Astrocyte (in vitro differentiated cells and primary cell): ENCODE measurements at places on chromosomes 13 and 19.

DNA sequence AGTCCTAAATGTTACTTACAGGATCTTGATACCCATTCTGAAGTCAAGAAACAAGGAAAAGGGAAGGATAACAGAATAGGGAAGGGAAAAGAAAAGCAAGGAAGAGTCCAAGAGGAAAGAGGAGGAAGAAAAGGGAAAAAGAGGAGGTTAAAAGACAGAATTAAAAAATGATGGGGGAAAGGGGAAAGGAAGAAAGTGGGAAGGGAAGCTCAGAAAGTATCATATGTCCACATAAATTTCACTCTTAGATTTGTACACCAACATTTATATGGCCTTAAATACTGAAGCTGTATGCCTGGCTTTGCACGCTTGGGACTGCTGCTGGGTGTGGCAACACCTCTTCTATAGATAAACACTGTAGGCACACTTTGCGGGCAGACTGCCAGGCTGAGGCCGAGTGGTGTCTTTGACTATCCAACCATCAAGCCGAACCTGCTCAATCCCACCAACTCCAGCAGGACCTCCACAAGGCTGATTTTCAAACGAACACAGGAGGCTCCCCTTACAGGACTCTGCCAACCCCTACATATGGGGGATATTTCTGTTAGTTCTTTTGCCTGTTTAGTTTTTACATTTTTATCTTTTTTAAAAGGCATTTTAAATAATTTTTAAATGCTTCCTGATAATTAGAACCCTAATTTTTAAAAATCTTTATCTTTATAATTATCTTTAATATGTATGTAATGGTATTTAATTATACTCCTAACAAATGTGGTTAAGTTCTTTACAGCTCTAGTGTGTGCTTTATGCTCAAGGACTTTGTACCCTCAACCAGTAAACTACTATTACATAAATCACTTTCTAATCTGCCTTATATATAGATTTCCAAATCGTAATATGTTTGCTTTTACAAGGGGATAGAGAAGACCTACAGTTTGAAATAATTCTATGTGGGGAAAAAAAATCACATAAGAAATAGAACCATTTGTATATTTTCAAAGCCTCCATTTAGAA is 154.2 kb downstream of the DIAPH3 start:
- no peak for DNase-seq
- H3K36me3 ChIP-seq, result no peaks in the 10 kb centered on the region
- no peaks in the 10 kb centered on the region for H3K4me1 ChIP-seq
- H3K4me3 ChIP-seq, result no peak overlapping the region
- H3K27ac ChIP-seq, result no peak overlapping the region
- no peaks in the 10 kb centered on the region for H3K27me3 ChIP-seq

- no peak overlapping the region for H3K4me3 ChIP-seq
- H3K36me3 ChIP-seq, result no peaks in the 10 kb centered on the region
- no peaks in the 10 kb centered on the region for H3K27me3 ChIP-seq
These were observed 2.2 kb upstream of the KLF5 start for GRCh38 chr13:73056565-73056962.

DNA sequence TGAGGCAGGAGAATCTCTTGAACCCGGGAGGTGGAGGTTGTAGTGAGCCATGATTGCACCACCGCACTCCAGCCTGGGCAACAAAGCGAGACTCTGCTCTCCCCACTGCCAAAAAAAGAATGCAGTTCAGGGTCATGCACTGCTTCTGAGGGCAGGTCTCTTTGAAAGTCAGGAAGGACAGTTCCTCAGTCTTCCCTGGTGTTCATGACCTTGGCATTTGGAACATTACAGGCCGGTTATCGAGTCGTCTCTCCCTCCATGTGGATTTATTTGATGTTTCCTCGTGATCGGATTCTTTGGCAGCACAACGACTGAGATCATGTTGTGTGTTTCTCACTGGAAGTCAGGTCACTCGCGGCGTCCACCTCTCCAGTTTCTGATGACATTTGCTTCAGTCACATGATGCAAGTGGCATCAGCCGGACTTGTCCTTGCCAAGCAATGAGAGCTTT is 17.2 kb downstream of the FGF21 start:
- no peaks in the 10 kb centered on the region for H3K36me3 ChIP-seq
- DNase-seq, result no peak

- no peak overlapping the region for H3K27ac ChIP-seq
- H3K4me1 ChIP-seq, result no peaks in the 10 kb centered on the region
- no peaks in the 10 kb centered on the region for H3K27me3 ChIP-seq
These were observed 27.1 kb downstream of the ZNF724 start for GRCh38 chr19:23222998-23223652.

DNA sequence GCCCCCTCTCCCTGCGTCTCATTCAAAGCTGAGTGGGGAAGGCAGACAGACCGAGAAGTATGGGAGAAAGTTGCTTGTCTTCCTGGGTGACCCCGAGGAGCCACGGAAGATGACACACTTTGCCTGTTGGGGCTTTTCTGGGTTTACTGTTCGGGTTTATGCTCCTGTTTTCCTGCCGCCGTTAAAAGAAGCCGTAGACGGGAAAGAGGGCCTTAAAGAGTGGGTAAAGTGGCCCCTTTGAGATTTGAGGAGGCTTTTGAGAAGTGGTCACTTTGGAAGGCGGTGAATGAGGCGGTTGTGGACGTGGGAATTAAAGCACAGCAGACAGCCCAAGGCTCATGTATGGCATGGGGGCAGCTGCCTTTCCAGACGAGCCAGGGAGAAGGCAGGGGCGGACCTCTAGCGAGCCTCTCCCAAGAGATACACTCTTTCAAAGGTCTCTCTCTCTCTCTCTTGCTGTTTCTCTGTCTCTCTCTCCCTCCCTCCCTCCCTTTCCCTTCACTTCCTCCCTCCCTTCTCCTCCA is 493 bp upstream of the LHFPL6 start:
- peaks cover 17% of the 10 kb centered on the region for H3K4me1 ChIP-seq
- H3K27me3 ChIP-seq, result no peaks in the 10 kb centered on the region
- peak overlapping the region; percentile 72 for H3K4me3 ChIP-seq
- no peaks in the 10 kb centered on the region for H3K36me3 ChIP-seq
- peak; percentile 21 for DNase-seq

GRCh38 chr19:33284756-33285155 is 17.6 kb downstream of the CEBPA start:
- DNase-seq, result no peak
- H3K36me3 ChIP-seq, result no peaks in the 10 kb centered on the region
- no peaks in the 10 kb centered on the region for H3K4me1 ChIP-seq
- H3K27me3 ChIP-seq, result peaks cover 12% of the 10 kb centered on the region
- H3K4me3 ChIP-seq, result no peak overlapping the region

GRCh38 chr19:33399745-33400681 is 26.5 kb downstream of the CEBPG start:
- DNase-seq, result no peak
- H3K4me3 ChIP-seq, result no peak overlapping the region
- no peak overlapping the region for H3K27ac ChIP-seq

DNA sequence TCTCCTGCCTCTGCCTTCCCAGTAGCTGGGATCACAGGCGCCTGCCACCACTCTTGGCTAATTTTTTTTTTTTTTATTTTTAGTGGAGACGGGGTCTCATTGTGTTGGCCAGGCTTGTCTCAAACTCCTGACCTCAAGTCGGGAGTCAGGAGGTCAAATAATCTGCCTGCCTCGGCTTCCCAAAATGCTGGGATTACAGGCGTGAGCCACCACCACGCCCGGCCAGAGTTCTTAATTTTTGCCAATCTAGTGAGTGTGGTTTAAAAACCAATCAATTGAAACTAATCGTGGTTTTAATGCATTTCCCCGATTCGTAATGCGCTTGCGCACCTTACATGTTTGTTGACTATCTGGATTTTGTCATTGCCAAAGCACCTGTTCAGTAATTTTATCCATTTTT is 37.0 kb downstream of the SKA3 start:
- peaks cover 13% of the 10 kb centered on the region for H3K36me3 ChIP-seq
- H3K4me1 ChIP-seq, result peaks cover 8% of the 10 kb centered on the region
- no peaks in the 10 kb centered on the region for H3K27me3 ChIP-seq
- no peak for DNase-seq
- peak overlapping the region; percentile 96 for H3K4me3 ChIP-seq

DNA sequence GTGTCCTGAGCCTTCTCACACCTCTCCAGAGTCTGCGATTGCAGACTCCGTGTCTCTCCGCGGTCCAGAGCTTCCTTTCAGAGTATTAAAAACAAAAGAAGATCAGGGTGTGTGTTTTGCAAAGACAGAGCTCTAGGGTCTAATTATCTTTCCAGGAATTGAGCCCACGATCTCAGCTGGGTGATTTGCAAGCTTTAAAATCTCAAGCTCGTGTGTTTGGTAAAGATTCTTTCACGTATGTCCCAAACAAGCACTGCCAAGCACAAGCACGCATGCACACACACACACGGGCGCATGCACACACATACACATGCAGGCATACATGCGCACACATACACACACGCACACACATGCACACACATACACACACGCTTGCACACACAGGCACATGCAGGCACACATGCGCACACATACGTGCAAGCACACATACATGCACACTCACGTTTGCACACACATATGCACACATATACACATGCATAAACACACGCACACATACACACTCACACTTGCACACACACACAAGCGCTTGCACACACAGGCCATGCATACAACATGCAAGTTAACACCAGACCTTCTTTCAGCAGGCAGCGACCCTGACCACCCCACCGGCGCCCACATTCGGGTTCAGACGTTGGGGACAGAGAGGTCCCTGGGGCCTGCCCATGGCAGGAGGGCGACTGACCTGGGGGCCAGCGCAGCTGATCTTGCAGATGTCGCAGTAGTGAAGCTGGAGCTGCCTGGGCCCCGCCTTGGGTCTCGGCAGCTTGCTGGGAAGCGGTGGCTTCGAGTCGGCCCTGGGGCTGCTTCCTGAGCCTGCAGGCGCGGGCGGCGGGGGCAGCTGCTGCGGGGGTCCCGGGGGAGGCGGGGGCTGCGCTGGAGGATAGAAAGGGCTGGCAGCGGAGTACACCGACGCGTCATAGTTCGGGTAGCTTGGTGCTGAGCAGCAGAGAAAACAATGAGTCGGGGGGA is 37.9 kb downstream of the ZFR2 start:
- H3K27ac ChIP-seq, result no peak overlapping the region
- H3K4me3 ChIP-seq, result no peak overlapping the region
- no peak for DNase-seq

DNA sequence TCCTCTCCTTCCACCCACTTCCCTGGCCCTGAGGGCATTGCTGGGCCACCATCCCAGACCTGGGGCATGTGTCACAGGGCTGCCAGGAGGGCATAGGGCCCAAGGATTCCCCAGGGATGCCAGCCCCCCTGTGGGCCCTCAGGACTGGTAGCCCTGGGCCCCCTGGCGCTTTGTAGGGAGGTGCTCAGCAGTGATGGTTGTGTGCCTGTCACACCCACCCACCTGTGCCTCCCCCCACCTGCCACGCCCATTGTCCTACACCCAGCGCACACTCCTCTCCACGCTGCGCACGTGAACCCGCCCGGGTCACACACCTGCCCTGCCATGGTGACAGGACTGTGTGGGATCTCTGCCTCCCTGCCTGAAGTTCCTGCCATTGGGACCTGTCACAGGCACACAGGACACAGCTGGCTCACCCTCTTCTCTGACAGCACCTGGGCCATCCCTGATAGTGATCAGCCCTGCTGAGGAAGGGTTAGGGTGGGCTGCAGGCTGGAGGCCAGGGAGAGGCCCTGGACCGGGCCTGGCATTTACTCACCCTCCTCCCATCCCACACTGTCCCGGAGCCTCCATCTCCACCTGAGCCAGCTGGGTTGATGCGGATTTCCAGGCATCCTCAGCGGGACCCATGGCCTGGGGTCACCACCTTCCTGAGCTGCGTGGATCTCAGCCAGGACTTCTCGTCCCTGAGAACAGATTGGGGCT is 23.9 kb downstream of the WTIP start:
- H3K36me3 ChIP-seq, result no peaks in the 10 kb centered on the region
- H3K27me3 ChIP-seq, result no peaks in the 10 kb centered on the region
- no peak overlapping the region for H3K4me3 ChIP-seq

- no peaks in the 10 kb centered on the region for H3K27me3 ChIP-seq
- no peak overlapping the region for H3K27ac ChIP-seq
- H3K36me3 ChIP-seq, result no peaks in the 10 kb centered on the region
- no peaks in the 10 kb centered on the region for H3K4me1 ChIP-seq
- H3K4me3 ChIP-seq, result no peak overlapping the region
These were observed 184.1 kb downstream of the ZNF536 start for GRCh38 chr19:30556230-30556711.

DNA sequence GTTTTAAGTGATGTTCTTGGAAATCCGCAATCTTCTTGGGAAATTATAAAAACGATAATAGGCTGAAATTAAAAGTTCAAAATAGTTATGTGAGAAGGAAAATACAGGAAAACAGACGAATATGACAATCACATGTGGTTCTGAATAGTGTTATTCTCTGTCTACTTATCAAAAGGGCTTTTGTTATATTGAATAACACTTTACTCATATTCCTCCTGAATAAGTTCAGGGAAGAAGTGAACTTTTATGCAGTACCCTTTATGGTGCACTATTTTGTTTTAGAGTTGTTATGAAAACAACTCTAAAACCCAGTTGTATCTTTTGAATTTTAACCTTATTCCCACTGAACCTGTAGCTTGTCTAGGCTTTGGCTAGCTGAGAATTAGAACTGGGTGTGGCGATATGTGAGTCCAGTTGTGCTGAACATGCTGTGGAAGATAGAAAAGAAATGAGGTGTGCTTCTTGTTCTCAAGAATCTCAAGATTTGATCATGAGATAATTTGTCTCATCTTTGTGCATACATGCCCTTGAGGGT is 384.4 kb downstream of the LMO7 start:
- H3K4me3 ChIP-seq, result no peak overlapping the region
- no peaks in the 10 kb centered on the region for H3K36me3 ChIP-seq
- DNase-seq, result no peak

GRCh38 chr13:65901723-65902122 is 1328.4 kb downstream of the PCDH9 start:
- H3K4me3 ChIP-seq, result no peak overlapping the region
- no peak for DNase-seq
- no peaks in the 10 kb centered on the region for H3K36me3 ChIP-seq
- H3K4me1 ChIP-seq, result no peaks in the 10 kb centered on the region
- H3K27me3 ChIP-seq, result no peaks in the 10 kb centered on the region

- DNase-seq, result peak; percentile 2
- no peaks in the 10 kb centered on the region for H3K36me3 ChIP-seq
- peaks cover 8% of the 10 kb centered on the region for H3K4me1 ChIP-seq
- no peak overlapping the region for H3K27ac ChIP-seq
- H3K27me3 ChIP-seq, result peaks cover 28% of the 10 kb centered on the region
These were observed 951 bp upstream of the MTUS2 start for GRCh38 chr13:28819046-28819730.

DNA sequence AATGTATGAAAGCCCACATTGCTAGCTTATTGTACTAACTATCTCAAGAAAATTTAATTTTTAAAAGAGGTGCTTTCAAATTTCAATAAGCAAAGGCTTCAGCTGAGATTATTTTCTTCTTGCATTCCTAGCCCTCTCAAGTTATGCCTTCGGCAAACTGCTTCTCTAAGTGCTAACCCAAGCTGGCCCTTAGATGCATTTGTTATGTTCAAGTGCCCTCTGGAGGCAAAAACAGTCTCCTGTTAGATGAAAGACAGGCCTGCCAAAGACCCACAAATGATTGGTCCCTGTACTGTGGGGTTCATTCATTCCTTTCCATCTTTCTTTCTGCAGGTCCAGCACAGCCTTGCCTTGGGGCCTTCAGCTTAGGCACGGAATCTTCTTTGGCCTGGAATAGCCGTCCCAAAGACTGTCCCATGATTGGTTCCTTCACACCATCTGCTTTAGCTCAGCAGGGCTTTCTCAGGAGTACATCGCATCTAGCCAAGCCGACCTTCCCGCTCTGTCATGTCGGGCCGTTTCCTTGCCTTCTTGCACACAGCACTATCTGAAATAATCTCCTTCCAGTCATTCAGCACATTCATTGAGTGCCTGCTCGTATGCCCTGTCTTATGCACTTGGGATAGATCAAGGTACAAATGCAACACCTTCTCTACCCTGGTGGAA is 26.4 kb upstream of the TPTE2 start:
- peak; percentile 10 for DNase-seq
- no peak overlapping the region for H3K4me3 ChIP-seq
- H3K4me1 ChIP-seq, result no peaks in the 10 kb centered on the region
- H3K27ac ChIP-seq, result no peak overlapping the region
- H3K36me3 ChIP-seq, result no peaks in the 10 kb centered on the region
- no peaks in the 10 kb centered on the region for H3K27me3 ChIP-seq
